ENCODE measurements at places on chromosomes 2 and 18.
A peak's percentile ranks its signal among the peaks of the same experiment; 100 is the strongest.

DNA sequence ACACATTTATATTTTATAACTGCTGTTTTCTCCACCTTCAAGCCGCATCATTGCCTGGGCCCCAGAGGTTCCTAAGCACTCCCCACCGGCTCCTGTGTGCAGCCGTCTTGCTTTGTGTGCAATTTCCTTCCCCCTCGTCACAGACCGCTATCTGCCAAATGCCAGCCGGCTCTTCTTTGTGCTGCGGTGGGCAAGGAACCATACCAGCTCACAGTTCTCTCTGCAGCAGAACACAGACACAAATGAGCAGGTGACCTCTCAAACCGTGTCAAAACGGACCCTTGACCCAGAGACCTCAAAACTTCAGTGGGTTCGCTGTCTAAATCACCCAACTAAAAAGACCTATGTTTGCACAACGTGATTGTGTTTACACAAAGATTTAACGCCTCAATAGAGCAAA, 58.2 kb downstream of the KLF7 start:
- no peak for DNase-seq

GRCh38 chr2:47660168-47660567, 122.8 kb upstream of the MSH6 start:
- no peak for DNase-seq

DNA sequence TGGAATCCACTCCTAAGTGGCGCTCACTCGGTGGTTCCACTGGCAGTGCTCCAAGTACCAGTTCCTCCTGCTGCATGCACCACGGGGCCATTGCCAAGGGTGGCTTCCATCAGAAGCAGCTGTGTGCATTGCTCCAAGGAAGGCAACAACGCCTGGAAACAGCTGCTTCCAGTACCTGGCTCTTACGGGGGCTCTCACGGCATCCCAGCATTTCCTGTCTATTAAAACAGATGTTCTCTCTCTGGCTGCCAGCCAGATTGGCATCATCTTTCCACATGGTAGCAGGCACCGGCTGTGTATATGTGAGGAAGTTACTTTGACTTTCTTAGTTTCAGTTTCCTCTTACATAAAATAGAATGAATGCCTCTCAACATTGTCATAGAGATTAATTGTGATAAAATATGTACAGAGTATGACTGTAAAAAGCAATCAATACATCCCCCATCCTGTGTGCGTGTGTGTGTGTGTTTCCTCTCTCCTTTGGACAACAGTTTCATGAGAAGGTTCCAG, 84.9 kb downstream of the CMPK2 start:
- DNase-seq, result peak; percentile 80

DNA sequence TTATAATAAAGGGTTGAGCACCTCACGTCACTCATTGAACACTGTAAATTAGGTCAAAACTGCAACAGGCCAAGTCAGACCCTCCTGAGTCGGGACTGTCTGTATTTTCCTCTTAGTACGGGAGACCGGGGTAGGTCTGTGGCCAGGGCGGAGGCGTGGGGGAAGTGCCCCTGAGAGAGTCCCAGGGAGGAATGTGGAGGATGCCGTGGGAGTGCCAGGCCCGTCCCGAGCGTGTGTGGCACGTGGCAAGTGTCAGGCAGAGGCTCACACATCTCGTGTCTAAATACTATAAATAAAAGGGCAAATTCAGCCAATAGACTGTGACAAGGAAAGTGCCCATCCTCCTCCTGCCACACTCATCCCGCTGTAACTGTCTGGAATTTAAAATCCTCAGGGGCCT, 6.3 kb upstream of the HDAC4 start:
- no peak for DNase-seq

DNA sequence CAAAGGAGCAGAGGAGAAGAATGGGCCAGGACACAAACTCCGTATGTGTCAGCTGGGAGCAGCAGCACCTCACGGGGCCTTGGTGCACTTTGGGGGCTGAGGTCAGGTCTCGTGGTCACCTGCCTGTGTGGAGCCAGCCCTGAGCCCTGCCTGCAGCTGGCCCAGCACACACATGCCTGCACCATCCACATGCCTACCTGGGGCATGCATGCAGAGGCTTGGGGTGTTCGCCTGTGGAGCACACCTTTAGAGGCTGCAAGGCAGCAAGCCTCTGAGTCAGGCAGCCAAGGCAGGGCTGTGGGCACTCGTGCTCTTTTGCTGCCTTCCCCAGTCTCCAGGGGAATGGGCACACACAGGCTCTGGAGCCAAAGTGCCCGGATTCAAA, 36.0 kb downstream of the ARHGEF4 start:
- no peak for DNase-seq

GRCh38 chr18:62339106-62339988, 14.2 kb downstream of the TNFRSF11A start:
- peak; percentile 40 for DNase-seq

GRCh38 chr2:33636001-33636400, 36.9 kb upstream of the FAM98A start:
- DNase-seq, result no peak

GRCh38 chr2:150011161-150011730, 423.7 kb upstream of the MMADHC start:
- no peak for DNase-seq

DNA sequence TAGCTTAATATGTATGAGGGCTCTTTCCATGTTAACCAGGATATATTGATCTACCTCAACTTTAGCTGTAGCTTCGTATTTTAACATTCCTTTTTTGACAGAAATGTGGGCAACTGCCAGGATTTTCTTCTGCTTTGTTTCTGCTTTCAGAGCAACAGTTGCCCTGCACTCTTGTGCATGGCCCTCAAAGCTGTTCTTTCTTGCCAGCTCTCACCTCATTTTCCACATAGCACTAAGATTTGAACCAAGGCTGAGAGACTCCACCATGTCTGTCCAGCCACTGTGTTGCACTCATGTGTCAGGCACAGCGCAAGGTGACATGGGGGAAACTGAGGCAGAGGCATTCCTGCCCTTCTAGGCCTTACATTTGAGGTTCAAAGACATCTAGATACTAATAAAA, 422.8 kb upstream of the RAB12 start:
- DNase-seq, result no peak

DNA sequence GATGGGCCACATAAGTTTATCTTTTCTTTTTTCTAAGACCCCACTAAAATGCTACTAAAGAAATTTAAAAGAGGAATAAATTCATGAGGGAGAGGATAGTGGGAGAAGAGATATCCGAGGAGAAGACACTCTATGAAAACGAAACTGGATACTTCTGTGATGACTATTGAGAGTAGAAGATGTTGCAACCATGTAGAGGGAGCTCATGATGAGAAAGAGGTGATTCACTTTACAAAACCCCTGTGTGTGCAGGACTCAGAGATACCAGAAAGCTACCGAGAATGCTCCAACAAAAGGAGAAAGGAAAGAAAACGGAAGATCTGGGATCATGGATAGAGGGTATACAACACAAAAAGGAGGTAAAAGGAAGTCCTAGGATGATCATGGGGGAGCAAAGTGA, 34.9 kb downstream of the SLC38A11 start:
- DNase-seq, result peak; percentile 85

DNA sequence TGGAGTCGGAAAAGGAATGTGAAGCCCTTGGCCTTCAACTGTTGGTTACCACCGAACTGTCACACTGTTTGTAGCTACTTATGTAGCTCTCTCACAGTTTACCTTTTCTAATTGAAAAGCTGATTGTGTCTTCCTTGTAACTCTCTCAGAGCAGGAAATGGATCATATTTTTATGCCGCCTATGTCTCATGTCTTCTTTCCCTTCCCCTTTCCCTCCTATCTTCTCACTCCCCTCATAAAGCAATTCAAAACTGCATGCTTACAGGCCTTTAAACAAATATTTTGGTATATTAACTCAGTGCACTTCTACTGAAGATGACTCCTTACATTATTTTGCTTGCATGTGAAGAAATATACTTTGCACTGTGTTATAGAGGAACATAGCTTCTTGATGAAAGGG, 6.0 kb downstream of the SLC39A10 start:
- DNase-seq, result no peak

GRCh38 chr2:199668645-199669044, 182.3 kb downstream of the FTCDNL1 start:
- DNase-seq, result no peak

GRCh38 chr2:30334762-30335363, 103.5 kb downstream of the LBH start:
- DNase-seq, result no peak

GRCh38 chr2:204681412-204681811, 136.1 kb downstream of the PARD3B start:
- DNase-seq, result no peak

GRCh38 chr2:238237431-238238135, 2.3 kb downstream of the HES6 start:
- DNase-seq, result no peak

GRCh38 chr18:5618047-5618688, 74.4 kb upstream of the EPB41L3 start:
- DNase-seq, result no peak

DNA sequence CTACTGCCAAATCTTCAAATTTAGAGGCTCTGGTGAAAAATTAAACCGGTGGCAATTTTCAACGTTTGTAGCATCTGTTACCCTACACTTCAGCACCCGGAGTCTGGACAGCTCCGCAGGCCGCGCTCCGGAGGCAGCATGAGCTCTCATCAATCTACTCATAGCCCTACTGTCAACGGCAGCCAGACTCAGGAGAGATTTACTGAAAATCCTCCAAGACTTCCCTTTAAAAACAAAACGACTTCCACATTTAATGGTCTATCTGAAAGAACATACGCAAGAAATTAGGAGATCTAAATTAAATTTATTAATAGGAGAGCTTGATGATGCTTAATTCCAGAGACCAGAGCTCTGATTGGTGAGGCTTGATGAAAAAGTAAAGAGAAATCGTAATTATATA, 970 bp upstream of the ADCYAP1 start:
- DNase-seq, result no peak

DNA sequence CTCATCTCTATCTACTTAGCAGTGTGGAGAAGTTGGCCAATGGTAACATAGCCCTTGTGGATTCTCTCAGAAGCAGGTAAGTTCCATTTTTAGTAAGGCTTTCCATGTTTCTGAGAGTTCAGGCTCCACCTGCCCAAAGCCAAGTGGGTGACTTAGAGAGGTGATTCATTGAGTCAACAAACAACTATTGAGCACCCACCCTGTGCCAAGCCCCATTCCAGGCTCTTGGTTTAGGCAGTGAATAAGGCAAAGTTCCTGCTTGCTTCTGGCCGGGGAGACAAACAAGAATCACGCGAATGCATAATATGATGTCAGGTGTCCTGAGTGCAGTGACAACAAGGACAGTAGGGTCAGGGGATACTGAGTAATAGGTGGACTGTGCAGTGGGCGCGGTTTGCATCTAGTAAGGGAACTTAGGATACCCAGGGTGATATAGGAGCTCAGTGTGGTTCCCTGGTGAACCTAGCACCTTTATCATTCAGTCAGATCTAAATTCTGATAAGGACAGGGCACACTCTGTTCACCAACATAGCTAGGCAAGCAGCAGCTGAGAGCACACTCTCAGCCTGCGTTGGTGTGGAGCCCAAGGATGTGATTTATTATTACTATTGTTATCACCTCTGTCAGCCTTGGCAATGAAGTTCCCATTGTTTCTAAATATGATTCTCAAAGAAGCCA, 31.7 kb upstream of the KCTD1 start:
- DNase-seq, result no peak

GRCh38 chr2:111029181-111029927, 91.4 kb upstream of the BCL2L11 start:
- peak; percentile 41 for DNase-seq

- DNase-seq, result peak; percentile 71
Measured at GRCh38 chr18:24964216-24964615, 387.8 kb downstream of the ZNF521 start.

DNA sequence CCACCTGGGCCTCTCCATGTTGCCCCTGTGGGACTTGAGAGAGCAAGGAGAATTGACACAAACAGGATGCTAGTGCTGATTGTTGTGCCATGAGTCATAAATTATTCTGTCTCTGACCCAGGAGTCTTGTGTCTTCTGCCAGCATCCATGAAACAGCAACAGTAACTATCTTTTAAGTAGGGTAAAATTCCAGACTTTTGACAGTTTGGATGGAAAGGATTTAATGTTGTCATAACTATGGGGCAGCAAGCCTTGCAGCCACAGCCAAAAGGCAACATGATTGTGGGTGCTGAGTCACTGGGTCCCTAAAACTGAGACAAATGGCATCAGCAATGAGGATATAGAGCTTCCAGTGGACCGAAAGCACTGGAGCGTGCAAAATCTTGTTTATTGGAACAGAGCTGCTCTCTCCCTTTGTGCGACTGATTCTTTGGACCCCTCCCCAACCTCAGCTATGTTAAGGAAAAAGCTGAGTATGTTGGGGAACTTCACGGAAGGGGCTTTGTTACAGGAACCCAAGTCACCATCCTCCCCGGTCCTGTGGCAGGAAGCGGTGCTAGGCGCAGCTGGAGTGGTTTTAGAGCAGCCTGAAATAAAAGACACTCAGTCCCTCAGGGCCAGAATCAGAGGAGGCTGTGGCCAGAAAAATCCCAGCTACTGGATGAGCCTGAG, 9.6 kb upstream of the ITPRIPL1 start:
- no peak for DNase-seq

DNA sequence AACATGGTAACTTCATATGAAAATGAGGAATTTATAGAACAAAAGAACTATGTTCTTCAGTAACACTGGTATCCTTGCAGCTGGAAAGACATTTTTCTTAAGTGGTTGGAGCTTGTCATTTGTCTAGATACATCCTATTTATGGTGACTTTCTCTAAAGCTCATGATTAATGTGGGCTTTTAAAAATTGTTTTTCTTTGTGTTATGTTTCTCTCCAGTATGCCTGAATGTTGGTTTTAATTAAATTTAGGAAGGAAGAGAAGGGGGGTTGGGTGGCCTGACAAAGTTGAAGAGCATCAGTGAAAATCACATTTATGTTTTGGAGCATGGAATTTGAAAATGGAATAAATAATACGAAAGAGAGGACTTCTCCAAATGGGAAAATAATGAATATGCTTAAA, 457.1 kb upstream of the ETAA1 start:
- no peak for DNase-seq

DNA sequence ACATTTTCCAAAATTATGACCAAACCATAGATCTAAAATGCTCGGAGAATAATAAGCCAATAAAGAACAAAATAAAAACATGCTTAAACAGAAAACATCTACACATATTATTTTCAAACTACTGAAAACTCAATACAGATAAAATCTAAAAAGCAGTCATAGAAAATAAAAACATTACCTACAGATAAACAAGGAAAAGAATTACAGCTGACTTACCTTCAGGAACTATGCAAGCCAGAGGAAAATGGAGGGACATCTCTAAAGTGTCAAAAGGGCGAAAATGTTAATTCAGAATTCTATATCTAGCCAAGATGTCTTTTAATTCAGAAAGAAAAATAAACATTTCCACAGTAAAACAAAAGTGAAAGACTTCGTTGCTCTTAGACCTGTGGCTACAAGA, 112.9 kb upstream of the GYPC start:
- DNase-seq, result no peak

GRCh38 chr2:237159006-237159911, 73.6 kb downstream of the COPS8 start:
- DNase-seq, result no peak

GRCh38 chr2:227033471-227034148, 130.4 kb downstream of the COL4A4 start:
- DNase-seq, result peak; percentile 15

DNA sequence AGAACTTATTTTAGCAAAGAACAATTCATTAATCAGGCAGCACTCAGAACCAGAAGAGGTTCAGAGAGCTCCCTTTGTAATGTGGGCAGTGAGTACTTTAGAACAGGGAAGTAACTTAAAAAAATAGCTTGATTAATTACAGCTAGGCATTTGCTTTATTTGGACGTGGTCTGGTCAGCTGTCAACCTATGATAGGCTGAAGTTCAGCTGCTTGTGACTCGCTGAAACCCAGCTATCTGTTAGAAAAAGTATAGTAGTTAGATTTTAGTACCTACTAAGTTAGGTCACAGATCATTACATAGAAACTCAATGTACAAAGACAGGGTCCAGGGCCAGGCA, 40.0 kb downstream of the PKDCC start:
- no peak for DNase-seq
